ENCODE measurements at places on chromosomes 4 and X.

DNA sequence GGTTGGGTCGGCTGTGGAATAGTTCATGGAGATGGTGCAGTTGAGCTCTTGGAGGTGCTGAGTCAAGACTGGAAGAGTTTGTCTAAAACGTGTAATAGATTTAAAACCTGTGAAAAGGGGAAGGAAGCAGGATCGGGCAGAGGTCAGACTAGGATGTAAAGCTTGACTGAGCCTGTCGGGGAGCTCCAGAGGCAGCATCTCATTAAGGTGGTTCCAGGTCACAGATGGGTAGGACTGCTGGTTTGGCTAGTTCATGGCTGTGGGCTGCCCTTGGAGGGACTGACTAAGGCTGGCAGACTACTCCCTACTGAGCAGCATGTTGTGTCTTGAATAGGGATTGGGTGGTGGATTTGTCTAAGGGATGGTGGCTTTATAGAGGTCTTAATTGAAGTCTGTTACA lies 28.4 kb upstream of the WDR1 start:
- no peak overlapping the region for H3K27ac ChIP-seq
- no peak for DNase-seq
- no peaks in the 10 kb centered on the region for H3K36me3 ChIP-seq

DNA sequence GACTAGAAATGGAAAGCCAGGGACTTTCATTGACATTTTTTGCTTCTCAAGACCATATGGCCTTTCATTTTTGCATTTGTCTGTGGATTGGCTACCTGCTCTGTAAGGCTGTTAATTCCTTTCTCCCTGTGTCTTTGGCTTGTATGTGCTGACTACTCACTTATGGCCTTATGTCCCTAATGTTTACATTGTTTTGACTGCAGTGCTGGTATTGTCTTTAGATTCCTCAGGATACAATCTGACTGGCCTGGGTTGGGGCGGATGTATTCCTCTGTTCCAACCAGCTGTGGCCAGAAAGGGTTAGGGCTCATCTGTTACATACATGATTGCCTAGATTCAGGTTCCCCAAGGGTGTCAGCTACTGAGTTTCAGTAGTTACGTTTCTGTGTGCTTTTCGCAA lies 108.1 kb downstream of the RAPGEF2 start:
- no peak for DNase-seq
- H3K4me1 ChIP-seq = no peaks in the 10 kb centered on the region
- H3K27ac ChIP-seq = no peak overlapping the region
- H3K36me3 ChIP-seq = no peaks in the 10 kb centered on the region

DNA sequence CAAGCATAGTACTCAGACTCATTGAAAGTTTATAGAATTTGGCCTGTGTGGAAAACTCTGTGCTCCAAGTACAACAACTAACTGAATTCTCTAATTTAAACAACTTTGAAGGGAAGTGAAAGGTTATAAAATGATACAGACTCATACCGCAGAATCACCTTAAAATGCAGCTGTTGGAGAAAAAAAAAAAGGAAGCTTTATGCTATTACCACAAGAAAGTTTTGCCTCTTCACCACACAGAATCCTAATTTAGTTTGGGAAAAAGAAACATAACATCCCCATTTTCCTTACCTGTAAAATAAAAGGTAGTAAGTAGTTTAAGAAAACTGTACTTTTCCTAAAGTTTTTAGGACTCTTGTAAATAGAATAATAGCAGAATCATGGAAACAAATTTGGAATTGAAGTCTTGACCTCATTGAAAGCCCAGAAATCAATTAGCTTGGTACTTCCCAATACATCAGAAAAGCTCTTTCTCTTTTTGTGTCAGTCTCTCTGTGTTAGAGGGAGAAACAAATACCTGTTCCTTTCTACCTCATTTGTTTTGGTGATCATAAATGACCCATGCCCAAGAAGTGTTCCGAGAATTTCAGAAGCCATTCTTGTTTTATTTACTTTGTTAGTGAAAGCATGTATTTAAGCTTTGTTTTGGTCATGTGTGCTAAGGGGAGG lies 78.8 kb downstream of the NFKB1 start:
- no peak overlapping the region for H3K4me3 ChIP-seq
- peaks cover 17% of the 10 kb centered on the region for H3K36me3 ChIP-seq
- H3K27me3 ChIP-seq = no peaks in the 10 kb centered on the region
- H3K27ac ChIP-seq = no peak overlapping the region

- H3K27ac ChIP-seq = no peak overlapping the region
- no peak overlapping the region for H3K4me3 ChIP-seq
- H3K36me3 ChIP-seq = no peaks in the 10 kb centered on the region
- no peaks in the 10 kb centered on the region for H3K4me1 ChIP-seq
Measured at GRCh38 chrX:116526010-116526409, 63.2 kb upstream of the CT83 start.

DNA sequence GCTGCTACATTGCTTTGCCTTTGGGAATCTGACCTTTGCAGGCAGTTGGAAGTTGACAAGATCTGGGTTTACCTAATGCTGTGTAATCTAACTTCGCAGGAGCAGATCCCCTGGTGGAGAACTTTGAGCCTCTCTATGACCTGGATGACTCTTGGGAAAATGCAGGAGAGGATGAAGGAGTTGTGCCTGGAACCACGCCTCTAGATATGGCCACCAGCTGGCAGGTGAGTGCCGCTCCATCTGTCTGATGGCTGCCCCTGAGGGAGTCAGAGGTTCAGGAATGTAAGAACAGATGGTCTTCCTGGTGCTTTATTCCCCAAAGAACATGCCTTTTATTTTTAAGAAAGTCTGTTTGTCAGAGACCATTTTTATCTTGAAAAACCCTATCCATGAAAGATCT lies 109.3 kb downstream of the NFKB1 start:
- no peak for DNase-seq
- no peaks in the 10 kb centered on the region for H3K27me3 ChIP-seq
- H3K4me3 ChIP-seq = no peak overlapping the region
- peaks cover 53% of the 10 kb centered on the region for H3K36me3 ChIP-seq

DNA sequence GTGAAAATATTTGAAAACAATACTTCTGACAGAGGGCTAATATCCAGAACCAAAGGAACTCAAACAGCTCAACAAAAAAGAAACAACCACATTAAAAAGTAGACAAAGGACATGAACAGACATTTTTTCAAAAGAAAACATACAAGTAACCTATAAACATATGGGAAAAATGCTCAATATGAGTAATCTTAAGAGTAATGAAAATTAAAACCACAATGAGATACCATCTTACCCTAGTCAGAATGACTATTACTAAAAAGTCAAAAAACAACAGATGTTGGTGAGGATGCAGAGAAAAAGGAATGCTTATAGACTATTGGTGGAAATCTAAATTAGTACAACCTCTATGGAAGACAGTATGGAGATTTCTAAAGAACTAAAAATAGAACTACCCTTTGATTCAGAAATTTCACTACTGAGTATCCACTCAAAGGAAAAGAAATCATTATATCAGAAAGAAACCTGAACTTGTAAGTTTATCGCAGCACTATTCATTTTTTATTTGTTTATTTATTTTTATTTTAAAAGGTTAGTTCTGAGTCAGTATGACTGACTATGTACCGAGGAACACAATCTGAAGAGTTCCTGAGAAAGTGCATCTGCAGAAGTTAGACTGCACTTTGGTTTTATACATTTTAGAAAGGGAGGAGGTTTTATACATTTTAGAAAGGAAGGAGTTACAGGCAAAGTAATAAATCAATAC lies 231.3 kb downstream of the INPP4B start:
- no peak for DNase-seq
- no peaks in the 10 kb centered on the region for H3K4me1 ChIP-seq
- no peak overlapping the region for H3K27ac ChIP-seq
- H3K27me3 ChIP-seq = no peaks in the 10 kb centered on the region
- no peak overlapping the region for H3K4me3 ChIP-seq

DNA sequence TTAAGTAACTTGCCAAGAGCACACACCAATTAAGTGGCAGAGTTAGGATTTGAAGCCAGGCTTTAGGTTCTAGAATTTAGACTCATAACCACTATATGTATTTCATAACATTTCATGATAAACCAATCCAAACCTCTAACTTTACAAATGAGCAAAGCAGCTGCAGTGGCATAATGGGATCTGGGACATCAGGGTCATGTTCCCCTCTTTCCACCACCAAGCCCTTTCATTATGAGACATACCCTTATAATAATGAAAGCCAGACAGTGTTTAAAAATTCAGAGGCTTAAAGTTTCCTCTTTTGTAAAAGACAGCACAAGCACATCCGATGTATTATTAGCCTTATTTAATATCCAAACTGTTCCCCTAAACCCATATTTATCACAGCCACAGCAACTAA lies 28.3 kb upstream of the AMELX start:
- no peaks in the 10 kb centered on the region for H3K27me3 ChIP-seq
- H3K27ac ChIP-seq = no peak overlapping the region
- no peak overlapping the region for H3K4me3 ChIP-seq
- H3K36me3 ChIP-seq = no peaks in the 10 kb centered on the region
- H3K4me1 ChIP-seq = peaks cover 7% of the 10 kb centered on the region
- no peak for DNase-seq

Measured in thyroid gland (tissue), 4 donors.